ENCODE measurements at places on chromosomes 11 and 22.

DNA sequence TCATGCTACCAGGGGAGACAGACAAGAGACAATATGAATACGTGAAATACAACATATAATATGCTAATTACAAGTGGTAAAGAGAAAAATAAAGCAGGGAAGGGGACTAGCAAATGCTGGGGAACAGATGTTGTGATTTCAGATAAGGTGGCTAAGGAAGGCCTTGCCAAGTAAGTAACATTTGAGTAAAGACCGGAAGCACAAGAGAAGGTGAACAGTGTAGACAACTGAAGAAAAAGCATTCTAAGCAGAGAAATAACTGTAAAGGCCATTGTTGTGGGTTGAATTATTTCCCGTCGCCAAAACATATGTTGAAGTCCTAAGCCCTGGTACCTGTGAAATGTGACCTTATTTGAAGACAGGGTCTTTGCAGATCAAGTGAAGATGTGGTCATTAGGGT, 63.7 kb upstream of the EED start:
- no peak for DNase-seq

DNA sequence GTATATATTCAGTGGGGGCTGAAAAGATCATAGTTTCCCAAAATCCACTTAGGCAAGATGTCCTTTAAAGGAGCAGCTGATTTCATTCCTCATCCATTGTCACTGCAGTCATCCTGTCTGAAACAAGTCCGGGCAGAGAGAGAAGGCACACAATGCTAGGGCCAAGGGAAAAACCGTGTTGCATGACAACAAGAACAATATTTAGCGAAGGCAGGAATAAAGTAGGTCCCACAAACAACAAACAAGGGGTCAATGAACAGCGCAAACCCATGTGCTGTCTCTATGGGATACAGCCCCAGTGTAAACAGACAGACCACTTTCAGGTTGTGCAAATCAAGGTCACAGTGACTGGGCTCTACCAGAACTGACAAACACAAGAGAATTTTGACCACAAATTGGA, 9.0 kb downstream of the PAMR1 start:
- DNase-seq: no peak

DNA sequence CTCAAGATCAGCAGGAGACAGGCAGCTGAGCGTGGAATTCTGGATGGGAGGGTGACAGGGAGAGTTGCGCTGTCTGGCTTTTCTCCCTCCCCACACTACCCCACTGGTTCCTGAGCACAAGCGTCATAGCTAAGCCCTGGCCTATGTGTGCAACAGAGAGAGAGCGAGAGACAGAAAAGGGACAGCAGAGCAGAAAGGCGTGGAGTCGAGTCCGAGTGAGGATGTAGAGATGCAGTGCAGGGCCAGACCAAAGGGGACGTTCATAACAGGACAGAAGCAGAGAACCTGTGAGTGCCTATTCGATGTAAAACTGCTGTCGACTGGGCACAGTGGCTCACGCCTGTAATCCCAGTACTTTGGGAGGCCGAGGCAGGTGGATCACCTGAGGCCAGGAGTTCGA, 94.0 kb upstream of the TMEM45B start:
- no peak for DNase-seq

GRCh38 chr11:30326114-30326778, 3.3 kb downstream of the ARL14EP start:
- peak; percentile 22 for DNase-seq

- DNase-seq: no peak
Observed at GRCh38 chr11:107785401-107785800, 73.2 kb downstream of the SLC35F2 start.

All from OCI-M1 (cell line).